ENCODE measurements at places on chromosomes 3 and 15.
A peak's percentile ranks its signal among the peaks of the same experiment; 100 is the strongest.

GRCh38 chr3:6282918-6283317, 578.0 kb upstream of the GRM7 start:
- no peaks in the 10 kb centered on the region for H3K36me3 ChIP-seq
- H3K27me3 ChIP-seq, result no peaks in the 10 kb centered on the region
- no peak overlapping the region for H3K4me3 ChIP-seq
- no peak for DNase-seq
- H3K4me1 ChIP-seq, result no peaks in the 10 kb centered on the region

DNA sequence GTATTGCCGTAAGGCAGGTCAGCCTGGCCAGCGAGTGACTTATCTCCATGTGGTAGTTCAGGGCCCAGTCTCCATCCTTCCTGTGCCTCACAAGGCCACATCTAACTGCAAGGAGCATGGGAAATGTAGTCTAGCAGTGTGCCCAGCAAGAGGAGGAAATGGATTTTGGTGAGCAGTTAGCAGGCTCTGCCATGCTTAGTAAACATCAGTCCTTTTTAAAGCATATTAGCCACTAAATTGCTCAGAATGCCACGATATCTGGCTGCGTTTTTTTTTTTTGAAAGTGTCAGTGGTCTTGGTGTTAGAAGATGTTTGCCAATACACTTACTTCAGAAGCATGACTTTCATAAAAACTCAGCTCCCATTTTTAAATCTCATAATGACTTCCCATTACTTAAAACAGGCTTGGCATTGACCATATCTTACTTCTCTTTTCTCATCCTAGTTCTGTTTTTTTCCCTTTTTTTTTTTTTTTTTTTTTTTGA, 470.2 kb upstream of the TPRG1 start:
- no peak for DNase-seq
- no peaks in the 10 kb centered on the region for H3K4me1 ChIP-seq
- H3K36me3 ChIP-seq, result no peaks in the 10 kb centered on the region
- H3K27me3 ChIP-seq, result no peaks in the 10 kb centered on the region
- no peak overlapping the region for H3K4me3 ChIP-seq

DNA sequence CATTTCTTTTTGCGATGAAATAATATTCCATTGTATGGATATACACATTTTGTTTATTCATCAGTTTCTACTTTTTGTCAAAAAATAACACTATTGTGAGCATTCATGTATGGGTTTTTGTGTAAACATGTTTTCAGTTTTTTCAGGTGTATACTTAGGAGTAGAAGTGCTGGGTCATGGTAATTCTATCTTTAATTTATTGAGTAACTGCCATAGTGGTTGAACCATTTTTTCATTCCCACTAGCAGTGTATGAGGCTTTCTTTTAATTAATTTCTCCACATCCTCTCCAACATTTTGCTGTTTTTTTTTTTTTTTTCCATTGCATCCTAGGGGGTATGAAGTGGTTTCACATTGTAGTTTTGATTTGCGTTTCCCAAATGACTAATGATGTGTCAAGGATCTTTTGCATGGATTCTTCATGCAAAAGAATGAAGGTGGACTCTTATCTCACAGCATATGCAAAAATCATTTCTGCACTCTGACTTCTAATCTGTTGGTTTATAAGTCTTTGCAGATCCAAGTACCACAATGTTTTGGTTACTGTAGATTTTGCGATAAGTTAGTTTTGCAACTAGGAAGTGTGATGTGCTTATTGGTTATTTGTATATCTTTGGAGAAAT, 12.6 kb downstream of the ATP2C1 start:
- no peak for DNase-seq
- H3K27me3 ChIP-seq, result no peaks in the 10 kb centered on the region
- no peak overlapping the region for H3K4me3 ChIP-seq
- no peak overlapping the region for H3K27ac ChIP-seq

DNA sequence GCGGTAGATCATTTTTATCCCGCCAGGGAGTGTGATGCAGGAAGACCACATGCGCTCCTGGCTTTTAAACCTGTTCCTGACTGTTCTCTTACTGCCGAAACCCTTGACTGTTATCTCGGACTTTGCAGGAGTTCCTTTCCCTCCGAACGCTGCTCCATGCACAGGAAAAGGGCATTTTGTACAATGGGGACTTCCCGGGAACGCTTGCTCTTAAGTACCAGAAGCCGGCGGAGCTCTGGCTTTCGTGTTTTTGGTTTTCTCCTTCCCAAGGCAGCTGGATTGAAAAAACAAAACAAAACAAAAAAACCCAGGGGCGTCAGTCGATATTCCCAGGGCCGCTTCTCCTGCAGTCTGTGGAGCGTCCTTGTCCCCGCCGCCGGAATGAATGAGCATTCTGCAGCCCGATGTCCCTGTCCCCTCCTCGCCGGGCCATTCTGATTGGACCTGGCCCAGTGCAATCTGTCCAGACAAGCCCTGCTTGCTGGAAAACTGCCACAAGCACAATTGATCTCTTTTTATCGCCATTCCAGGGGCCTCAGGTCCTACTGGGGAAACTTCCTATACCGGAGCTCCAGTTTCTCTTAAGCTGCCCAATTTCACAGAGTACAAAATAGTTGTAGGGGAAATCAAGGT, 44.8 kb downstream of the SLC6A1 start:
- H3K27me3 ChIP-seq, result peaks cover 44% of the 10 kb centered on the region
- no peaks in the 10 kb centered on the region for H3K36me3 ChIP-seq
- H3K27ac ChIP-seq, result no peak overlapping the region
- no peak overlapping the region for H3K4me3 ChIP-seq

GRCh38 chr3:59121346-59122144, 71.7 kb upstream of the CFAP20DC start:
- no peak for DNase-seq
- H3K27ac ChIP-seq, result peak overlapping the region; percentile 85
- H3K36me3 ChIP-seq, result no peaks in the 10 kb centered on the region
- no peak overlapping the region for H3K4me3 ChIP-seq
- H3K27me3 ChIP-seq, result no peaks in the 10 kb centered on the region

GRCh38 chr3:43212914-43213611, 73.3 kb upstream of the SNRK start:
- H3K4me1 ChIP-seq, result peaks cover 29% of the 10 kb centered on the region
- no peak for DNase-seq
- H3K27ac ChIP-seq, result peak overlapping the region; percentile 37

DNA sequence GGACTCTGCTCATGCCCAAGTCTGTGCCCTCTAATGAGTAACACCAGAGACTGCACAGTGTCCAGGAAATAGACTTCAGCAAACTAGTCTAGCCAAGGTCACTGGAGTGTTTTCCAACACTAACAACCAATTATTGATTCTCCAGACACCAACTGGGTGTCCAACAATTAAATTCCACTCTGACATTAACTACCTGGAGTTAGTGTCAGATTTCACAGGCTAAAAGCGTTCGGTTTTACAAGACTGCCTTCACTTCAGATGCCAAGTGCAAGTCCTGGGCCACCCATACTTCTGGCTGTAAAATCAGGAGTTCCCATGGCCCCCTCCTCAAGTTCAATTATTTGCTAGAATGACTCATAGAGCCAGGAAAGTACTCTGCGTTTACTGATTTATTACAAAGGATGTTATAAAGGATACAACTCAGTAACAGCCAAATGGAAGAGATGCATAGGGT, 20.8 kb upstream of the CFAP161 start:
- H3K4me3 ChIP-seq, result no peak overlapping the region
- H3K27me3 ChIP-seq, result peaks cover 25% of the 10 kb centered on the region
- no peak for DNase-seq
- H3K27ac ChIP-seq, result no peak overlapping the region

All from naive thymus-derived CD8-positive, alpha-beta T cell (primary cell).